Endothelial cell (in vitro differentiated cells): ENCODE measurements at places on chromosomes 3 and 15. TPM values are rescaled to one million over a fixed set of nuclear protein-coding genes. Genes with fewer than 3 reads are reported as not detected.

WNT7A gene
- total RNA-seq, result not detected

CD96 gene
- total RNA-seq, result not detected

GRK7 gene
- total RNA-seq, result 0.10 TPM

AADAC gene
- total RNA-seq, result not detected

NEDD4 gene
- 33.9 TPM for total RNA-seq
